Astrocyte (in vitro differentiated cells and primary cell): ENCODE measurements at places on chromosomes 4 and X. TPM values are rescaled to one million over a fixed set of nuclear protein-coding genes. Genes with fewer than 3 reads are reported as not detected.

GRCh38 chrX:119784747-119785446, 6.5 kb downstream of the RPL39 start:
- no peak overlapping the region for H3K27ac ChIP-seq
- no peak overlapping the region for H3K4me3 ChIP-seq
- peaks cover 23% of the 10 kb centered on the region for H3K36me3 ChIP-seq
- H3K27me3 ChIP-seq, result no peaks in the 10 kb centered on the region
- DNase-seq, result no peak

DNA sequence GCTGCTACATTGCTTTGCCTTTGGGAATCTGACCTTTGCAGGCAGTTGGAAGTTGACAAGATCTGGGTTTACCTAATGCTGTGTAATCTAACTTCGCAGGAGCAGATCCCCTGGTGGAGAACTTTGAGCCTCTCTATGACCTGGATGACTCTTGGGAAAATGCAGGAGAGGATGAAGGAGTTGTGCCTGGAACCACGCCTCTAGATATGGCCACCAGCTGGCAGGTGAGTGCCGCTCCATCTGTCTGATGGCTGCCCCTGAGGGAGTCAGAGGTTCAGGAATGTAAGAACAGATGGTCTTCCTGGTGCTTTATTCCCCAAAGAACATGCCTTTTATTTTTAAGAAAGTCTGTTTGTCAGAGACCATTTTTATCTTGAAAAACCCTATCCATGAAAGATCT, 109.3 kb downstream of the NFKB1 start:
- no peak overlapping the region for H3K27ac ChIP-seq
- peaks cover 47% of the 10 kb centered on the region for H3K36me3 ChIP-seq
- DNase-seq, result no peak
- no peaks in the 10 kb centered on the region for H3K27me3 ChIP-seq
- no peak overlapping the region for H3K4me3 ChIP-seq

The FNIP2 gene
- total RNA-seq, result 18.4 and 18.5 TPM in 2 replicates

The MAGEB16 gene
- total RNA-seq, result not detected in 2 replicates

The TAF7L gene
- 0.27 and 0.29 TPM in 2 replicates for total RNA-seq

The COX7B2 gene
- total RNA-seq, result not detected in 2 replicates

The SPANXA2 gene
- total RNA-seq, result not detected in 2 replicates

The ASB12 gene
- 0.16 TPM in 1 of 2 replicates, not detected in the other for total RNA-seq

The GNRHR gene
- not detected in 2 replicates for total RNA-seq
